GM04504 (cell line): ENCODE measurements at places on chromosomes 3 and 15.

- DNase-seq = no peak
Observed at GRCh38 chr15:50879016-50879617, 29.4 kb upstream of the AP4E1 start.

DNA sequence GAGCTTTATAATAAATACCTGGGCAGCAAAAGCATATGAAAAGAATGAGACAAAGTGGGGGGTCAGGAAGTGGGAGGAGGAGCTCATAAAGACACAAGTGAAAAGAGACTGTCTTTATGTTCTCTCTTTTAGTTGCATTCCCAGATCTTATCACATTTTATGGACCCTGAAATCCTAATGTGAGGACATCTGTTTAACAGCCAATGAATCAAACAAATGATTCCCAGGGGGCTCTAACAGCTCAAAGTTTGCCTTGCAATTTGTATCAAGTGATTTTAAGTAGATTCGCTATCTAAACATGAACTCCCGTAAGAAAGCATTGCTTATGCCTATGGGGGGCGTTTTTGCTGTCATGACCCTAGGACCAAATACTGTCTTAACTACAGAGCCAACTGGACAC is 332.3 kb upstream of the CNTN4 start:
- no peak for DNase-seq

DNA sequence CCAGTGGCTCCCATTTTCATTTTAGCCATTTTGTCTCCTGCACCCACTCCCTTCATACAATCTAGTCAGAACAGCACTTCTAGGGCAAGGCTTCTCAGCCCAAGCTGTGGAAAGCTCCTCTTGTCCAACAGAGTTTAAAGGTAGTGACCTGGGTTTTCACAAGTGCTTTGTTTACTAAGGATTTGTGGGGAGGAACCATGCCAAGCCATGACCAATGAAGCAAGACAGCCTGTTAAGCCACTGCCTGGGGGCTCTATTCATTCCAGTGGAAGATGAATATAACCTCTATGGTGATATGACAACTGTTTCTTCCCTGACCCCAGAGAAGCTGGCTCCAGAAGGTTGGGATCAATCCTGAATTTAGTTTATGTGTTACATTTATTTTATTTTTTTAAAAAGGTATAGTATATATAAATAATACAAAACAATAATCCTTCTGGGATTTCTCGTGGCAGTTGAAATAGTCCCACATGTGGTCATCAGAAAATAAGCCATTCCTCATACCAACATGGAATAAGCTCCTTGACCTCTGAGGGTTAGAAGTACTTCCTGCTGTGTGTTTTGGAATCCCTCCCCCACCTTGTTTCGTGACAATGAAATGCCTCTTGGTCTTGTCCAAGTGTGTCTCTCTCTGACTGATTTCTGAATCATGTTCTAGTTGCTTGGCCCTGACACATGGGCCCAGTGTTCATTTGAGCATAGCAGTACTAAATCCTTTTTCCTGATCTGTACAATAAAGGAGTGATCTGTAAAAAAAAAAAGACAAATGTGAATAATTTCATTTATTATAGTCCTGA is 13.3 kb upstream of the THUMPD3 start:
- DNase-seq = peak; percentile 79

- DNase-seq = no peak
Observed at GRCh38 chr3:55963601-55964000, 476.5 kb upstream of the WNT5A start.

DNA sequence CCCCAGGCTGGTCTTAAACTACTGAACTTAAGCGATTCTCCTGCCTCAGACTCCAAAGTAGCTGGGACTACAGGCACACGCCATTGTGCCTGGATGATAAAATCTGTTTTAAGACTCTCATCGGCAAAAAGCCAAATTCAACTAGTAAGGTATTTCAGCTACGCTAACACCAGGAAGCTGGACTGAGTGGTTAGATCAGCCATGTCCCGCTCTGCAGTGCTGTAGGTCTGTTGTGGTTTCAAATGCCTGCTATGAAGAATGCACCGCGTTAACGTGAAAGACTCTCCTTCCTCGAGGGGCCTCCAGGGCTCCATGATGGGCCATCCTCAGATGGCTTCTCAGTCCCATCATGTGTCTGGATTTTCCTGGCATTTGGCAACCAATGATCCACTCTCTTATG is 70.2 kb downstream of the PCOLCE2 start:
- no peak for DNase-seq

- DNase-seq = no peak
Observed at GRCh38 chr15:34730701-34731100, 24.1 kb downstream of the GJD2 start.

DNA sequence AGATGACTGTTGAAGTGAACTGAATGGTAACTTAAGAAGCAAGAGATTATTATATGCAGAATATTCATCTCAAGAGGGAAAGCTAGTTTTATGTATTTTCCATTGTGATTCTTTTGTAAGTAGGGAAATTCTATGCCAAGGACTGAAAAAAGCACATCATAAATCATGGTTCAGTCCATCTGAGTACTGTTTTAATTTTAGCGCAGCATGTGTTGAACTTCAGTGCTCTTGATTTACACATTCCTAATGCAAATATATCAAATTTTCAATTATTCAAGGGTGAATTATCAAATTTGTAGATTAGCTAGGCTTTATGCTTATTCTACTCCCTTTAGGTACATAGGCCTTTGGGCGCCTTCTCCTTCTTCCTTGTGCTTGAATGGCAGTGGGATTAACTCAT is 50.3 kb upstream of the TCF12 start:
- DNase-seq = no peak

- no peak for DNase-seq
Observed at GRCh38 chr3:49170744-49171118, 667 bp upstream of the KLHDC8B start.

- no peak for DNase-seq
Observed at GRCh38 chr3:194952841-194953241, 267.2 kb downstream of the FAM43A start.

DNA sequence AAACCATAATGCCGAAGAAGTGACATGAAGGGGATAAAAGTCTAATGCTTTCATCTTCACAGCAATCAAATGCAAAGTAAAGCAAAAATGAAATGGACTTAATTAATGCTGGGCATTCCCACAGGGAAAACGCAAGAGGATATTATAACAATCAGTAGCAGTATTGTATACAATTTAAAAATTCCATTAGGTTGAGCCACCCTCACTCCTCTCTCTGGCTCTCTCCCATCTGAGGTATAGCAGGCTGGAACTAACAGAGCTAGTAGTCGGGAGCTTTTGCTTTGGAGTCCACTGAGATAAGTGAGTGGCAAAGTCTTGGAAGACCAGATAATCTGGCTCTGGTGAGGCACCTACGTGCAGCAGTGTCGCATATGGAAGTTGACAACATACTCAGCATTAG is 33.9 kb downstream of the DET1 start:
- DNase-seq = no peak

- no peak for DNase-seq
Observed at GRCh38 chr3:14788644-14789043, 30.1 kb upstream of the FGD5 start.

GRCh38 chr3:193665370-193665989 is 72.5 kb downstream of the OPA1 start:
- no peak for DNase-seq

DNA sequence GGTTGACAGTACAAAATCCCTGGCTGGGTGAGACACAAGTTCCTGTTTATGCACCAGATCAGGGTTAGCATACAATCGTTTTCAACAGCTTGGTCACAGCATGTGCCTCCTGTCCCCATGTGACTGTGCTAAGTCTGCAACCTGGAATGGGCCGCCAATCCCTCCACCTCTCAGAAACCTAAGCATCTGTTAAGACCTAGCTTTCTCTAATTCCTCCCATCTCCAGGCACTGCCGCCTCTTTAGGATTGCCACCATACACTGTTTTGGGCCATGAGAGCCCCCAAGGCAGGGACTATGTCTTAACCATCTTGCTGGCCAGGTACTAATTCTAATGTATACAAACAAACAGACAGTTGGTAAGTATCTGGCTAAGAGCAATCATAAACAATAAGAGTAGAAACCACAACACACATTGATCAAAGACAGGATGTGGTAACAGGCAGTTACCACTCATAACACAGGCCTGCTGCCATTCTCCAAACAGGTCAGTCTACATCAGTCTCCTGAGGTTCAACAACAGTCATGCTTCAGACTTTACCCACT is 25.6 kb downstream of the SEC22C start:
- DNase-seq = no peak

GRCh38 chr15:96801576-96802150 is 471.2 kb downstream of the NR2F2 start:
- no peak for DNase-seq

GRCh38 chr15:66803182-66803729 is 101.2 kb downstream of the SMAD6 start:
- peak; percentile 96 for DNase-seq

GRCh38 chr3:156472150-156472549 is 82.8 kb downstream of the SSR3 start:
- no peak for DNase-seq

GRCh38 chr3:146218880-146219866 is 31.7 kb downstream of the PLSCR4 start:
- DNase-seq = no peak

GRCh38 chr3:170352936-170353335 is 4.6 kb upstream of the SKIL start:
- no peak for DNase-seq

- no peak for DNase-seq
Observed at GRCh38 chr3:14418296-14419250, 16.2 kb downstream of the SLC6A6 start.

- no peak for DNase-seq
Observed at GRCh38 chr3:5035692-5036391, 56.6 kb downstream of the BHLHE40 start.

DNA sequence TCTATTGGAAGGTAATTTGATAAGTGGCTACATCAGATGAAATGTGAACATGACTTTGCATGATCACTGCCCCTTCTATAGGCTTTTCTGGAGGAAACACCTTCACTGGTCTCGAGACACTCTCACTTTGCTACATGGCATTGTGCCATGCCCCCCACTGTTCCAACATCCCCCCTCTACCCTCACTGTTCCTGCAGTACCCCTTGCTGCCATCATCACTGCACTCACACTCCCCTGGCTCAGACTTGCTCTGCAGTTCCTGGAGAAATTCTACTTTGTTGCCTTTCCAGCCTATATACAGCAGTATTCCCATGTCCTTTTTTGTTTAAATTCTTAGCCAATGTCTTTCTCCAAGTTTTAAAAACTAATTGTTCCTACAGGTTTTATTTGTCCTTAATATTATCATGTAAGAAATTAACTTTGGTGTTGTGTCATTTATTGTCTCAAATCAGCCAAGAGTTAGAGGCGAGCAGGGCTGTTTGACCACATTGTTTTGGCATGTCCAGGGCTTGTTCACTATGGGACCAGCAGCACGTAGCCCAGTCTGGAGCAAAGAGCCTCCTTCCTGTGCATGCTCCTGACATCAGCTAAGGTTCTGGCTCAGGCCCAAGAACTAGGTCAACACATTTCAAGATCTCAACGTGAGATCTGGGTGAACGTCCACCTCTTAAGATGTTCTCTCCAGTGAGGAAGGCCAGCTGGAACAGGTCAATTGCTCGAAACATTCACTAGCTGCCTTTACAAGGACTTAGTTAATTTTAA is 246.4 kb downstream of the SLC9A9 start:
- no peak for DNase-seq

GRCh38 chr15:101086394-101087171 is 165.3 kb downstream of the CHSY1 start:
- DNase-seq = no peak

DNA sequence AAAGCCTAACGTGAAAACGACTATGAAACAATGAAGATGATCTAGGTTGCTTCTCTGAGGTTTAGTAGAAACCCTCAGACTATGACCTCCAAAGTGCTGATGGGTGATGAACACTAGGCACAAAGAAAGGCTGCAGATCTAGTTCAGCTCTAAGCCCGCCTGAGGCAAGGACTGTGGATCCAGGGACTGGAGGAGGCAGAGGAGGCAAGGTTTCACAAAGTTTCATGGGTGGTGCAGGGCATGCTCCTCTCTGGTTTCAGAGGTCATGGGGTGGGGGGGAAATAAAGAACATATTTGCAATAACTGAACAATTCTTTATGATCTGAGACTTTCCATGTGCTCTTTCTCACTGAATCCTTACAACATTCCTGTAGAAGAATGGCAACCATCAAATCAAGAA is 679.2 kb downstream of the NTRK3 start:
- no peak for DNase-seq

GRCh38 chr3:122132949-122133540 is 50.4 kb upstream of the CASR start:
- no peak for DNase-seq

DNA sequence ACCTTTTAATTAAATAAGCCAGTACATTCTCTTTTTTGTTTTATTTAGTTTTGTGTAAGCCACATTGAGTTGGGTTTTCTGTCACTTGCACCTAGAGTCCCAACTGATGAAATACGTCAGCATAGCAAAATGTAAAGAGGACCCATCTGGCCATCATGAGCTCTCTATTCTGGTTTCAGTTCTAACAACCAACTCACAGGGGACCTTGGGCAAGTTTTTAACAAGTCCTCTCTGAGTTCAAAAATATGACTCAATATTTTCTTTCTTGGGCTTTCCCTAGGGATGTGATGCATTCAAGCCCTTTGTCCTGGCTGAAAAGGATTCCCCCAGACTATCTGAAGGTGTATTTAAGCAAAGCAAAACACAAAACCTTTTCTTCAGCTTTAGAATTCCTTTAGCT is 32.9 kb downstream of the PLCH1 start:
- DNase-seq = no peak

GRCh38 chr15:82934100-82934880 is 18.2 kb downstream of the HOMER2 start:
- no peak for DNase-seq

GRCh38 chr15:34716111-34716510 is 38.7 kb downstream of the GJD2 start:
- no peak for DNase-seq

GRCh38 chr15:71517751-71518150 is 292.6 kb upstream of the NR2E3 start:
- DNase-seq = no peak

- DNase-seq = no peak
Observed at GRCh38 chr3:63911509-63911872, 692 bp downstream of the SCAANT1 start.

- DNase-seq = no peak
Observed at GRCh38 chr3:172102123-172102882, 62.9 kb downstream of the FNDC3B start.
